ENCODE measurements at places on chromosomes 11 and 22. TPM values are rescaled to one million over a fixed set of nuclear protein-coding genes. Genes with fewer than 3 reads are reported as not detected.

- DNase-seq, result peak; percentile 33
These were observed 151.8 kb upstream of the TTC12 start for GRCh38 chr11:113162592-113162962.

- no peak for DNase-seq
These were observed 539.6 kb upstream of the CADM1 start for GRCh38 chr11:116043857-116044256.

- no peak for DNase-seq
These were observed 74.2 kb upstream of the SLC25A18 start for GRCh38 chr22:17489101-17489500.

- DNase-seq, result no peak
These were observed 3.7 kb downstream of the GRIK4 start for GRCh38 chr11:120515186-120515723.

POTEH gene
- total RNA-seq, result not detected

DNA sequence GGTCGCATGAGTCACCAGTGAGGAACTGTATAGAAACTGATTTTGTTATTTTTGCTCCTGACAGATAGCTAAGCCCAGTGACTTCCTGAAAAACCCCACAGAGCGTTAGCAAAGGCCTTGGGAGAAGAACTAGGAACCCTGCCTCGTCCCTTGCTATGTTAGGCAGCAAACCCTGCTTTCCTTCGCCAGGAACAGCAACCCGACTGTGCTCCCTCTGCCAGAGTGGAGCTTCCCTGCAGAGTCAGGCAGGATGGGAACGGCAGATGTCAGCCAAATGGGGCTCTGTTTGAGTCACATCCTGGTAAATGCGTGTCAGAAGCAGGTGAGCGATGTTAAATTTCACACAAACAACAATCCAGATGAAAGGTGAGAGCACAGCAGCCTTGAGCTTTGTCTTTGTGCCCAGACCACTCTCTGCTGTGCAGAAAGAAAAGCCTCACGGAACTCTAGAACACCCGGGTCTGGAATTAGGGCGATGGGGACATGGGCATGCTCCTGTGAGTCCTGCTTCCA lies 186.6 kb downstream of the ADAMTS15 start:
- DNase-seq, result no peak

SNX32 gene
- 7.3 TPM for total RNA-seq

OR51I1 gene
- total RNA-seq, result not detected

LRRC74B gene
- total RNA-seq, result not detected

MUC5AC gene
- not detected for total RNA-seq

OR51E2 gene
- total RNA-seq, result not detected

GRCh38 chr22:40009292-40009774 lies 14.6 kb downstream of the FAM83F start:
- no peak for DNase-seq

CHRM4 gene
- total RNA-seq, result 0.78 TPM

- DNase-seq, result peak; percentile 72
These were observed 39.8 kb downstream of the IL18BP start for GRCh38 chr11:72038491-72038890.

INCENP gene
- total RNA-seq, result 25.1 TPM

RCOR2 gene
- 9.5 TPM for total RNA-seq

- no peak for DNase-seq
These were observed 24.5 kb downstream of the RPUSD4 start for GRCh38 chr11:126186708-126187529.

GRCh38 chr11:110077831-110078325 lies 15.3 kb upstream of the ZC3H12C start:
- DNase-seq, result peak; percentile 8

DNA sequence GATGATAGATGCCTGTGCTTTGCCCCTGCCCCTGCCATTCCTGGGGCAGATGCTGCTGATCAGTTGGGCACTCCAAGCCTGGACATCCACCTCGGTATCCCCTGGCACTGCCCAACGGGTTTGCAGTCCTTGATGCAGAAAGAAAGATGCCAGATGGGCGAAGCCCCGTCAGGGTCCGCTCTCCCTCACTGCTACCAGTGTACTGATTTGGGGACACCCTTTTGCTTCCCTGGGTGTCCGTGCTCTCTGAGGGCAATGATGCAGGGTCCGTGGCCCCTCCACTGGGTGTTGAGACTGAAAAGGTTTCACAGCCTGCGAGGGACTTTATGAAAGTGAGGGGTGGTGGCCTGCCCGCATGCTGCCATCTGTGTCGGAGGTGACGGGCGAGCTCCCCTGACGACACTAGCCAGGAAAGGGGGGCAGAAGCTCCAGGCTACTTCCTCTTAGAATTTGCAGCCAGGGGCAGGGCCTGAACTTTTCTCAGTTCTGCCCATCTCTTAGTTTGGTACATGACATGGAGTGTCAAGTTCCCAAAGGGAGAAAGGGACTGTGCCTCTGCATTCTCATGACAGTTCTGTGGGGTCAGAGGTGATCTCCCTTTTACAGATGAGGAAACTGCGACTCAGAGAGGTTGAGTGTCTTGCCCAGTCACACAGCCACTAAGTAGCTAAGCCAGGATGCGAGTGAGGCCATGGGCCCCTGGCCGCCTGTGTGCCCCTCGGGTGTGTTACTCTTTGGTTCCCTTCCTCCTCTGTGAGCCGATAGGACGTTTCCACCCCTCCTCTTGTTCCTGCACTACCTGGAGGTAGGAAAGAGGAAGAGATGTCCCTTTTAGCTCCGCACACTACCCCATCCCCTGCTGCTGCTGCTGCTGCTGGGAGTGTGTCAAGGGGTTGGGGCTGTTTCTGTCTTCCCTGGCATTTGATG lies 96.6 kb downstream of the BCR start:
- DNase-seq, result no peak

KRTAP5-1 gene
- total RNA-seq, result not detected

ENTHD1 gene
- total RNA-seq, result 0.16 TPM

TBX1 gene
- total RNA-seq, result 0.62 TPM

MYO18B gene
- 0.31 TPM for total RNA-seq

GRCh38 chr22:47589271-47590250 lies 827.1 kb downstream of the TBC1D22A start:
- DNase-seq, result no peak

GRCh38 chr11:3021125-3021524 lies 29.0 kb upstream of the NAP1L4 start:
- DNase-seq, result no peak

GRCh38 chr11:134466156-134466555 lies 54.1 kb upstream of the B3GAT1 start:
- peak; percentile 24 for DNase-seq

CD81 gene
- 69.4 TPM for total RNA-seq

DNA sequence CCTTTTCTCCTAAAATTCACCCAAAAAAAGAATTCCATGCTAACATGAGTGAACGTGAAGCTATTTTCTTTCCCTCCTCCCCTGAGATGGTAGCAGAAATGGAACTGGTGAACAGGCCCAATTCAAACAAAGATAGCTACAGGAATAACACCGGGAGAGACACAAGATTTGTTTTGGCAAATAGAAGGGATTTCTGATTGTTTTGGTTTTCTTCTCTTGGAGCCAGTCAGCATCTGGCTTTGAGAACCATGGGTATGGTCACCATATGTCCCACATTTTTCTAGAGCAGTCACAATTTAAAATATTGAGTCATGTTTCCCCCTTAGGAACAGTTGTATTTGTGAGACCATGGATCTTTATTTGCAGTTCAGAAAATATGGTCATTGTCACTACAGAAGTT lies 214.1 kb downstream of the FAM76B start:
- no peak for DNase-seq

DNA sequence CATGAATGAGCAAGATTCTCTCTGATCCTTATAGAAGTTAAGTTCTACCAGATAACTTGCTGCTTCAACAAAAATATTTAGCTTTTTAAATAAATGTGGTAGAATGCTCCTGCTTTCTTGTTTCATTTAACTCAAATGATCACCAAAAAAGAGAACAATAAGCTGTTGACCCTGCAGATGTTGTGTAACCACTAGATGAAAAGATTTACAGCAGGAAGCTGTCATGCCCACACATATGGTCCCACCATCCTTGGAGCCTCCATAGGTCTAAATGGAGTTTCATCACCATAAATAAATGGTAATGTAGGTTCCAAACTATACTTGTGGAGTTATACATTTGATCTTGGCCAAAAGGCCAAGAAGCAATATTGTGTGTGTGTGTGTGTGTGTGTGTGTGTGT lies 118.8 kb downstream of the RRAS2 start:
- DNase-seq, result no peak

FTH1 gene
- 252 TPM for total RNA-seq

DNA sequence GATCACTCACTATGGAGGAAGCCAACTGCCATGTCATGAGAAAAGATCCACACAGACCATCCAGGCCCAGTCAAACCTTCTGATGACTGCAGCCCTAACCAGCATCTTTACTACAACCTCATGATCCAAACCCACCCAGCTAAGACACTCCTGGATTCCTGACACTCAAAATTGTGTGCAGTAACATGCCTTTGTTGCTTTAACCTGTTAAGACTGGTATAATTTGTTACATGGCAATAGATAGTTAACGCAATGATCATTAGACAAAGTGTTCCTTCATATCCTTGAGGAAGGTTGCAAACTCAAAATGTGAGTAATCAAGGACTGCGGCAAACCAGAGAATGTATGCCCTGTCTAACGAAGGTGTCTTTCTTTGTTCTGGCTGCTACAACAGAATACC lies 47.1 kb upstream of the CSNK2A3 start:
- no peak for DNase-seq

NLRP6 gene
- total RNA-seq, result not detected

- no peak for DNase-seq
These were observed 8.6 kb downstream of the CCDC34 start for GRCh38 chr11:27354359-27354965.
